Occipital lobe (tissue), 3 donors: ENCODE measurements at places on chromosomes 13 and 19.

DNA sequence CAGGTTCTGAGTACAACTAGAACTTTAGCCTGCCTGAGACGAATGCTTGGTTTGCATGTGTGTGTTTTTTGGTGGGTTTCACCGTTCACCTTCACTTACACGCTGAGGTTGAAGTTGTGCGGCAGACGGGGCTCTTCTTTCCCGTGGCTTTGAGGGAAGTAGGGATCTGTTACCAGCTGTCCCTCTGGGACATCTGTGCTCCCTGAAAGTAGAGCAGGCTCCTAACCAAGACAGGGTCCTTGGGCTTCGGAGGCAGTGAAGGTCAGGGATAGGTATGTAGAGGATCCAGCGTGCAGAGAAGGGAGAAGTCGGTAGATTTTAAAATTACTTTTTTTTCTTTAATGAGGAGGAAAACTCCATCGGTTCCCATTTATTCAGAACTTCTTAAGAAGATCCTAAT, 48.7 kb downstream of the ZNF536 start:
- no peak for DNase-seq

GRCh38 chr19:31054430-31054829, 294.8 kb downstream of the TSHZ3 start:
- DNase-seq: no peak

GRCh38 chr13:72689181-72689696, 38.2 kb downstream of the MZT1 start:
- no peak for DNase-seq

DNA sequence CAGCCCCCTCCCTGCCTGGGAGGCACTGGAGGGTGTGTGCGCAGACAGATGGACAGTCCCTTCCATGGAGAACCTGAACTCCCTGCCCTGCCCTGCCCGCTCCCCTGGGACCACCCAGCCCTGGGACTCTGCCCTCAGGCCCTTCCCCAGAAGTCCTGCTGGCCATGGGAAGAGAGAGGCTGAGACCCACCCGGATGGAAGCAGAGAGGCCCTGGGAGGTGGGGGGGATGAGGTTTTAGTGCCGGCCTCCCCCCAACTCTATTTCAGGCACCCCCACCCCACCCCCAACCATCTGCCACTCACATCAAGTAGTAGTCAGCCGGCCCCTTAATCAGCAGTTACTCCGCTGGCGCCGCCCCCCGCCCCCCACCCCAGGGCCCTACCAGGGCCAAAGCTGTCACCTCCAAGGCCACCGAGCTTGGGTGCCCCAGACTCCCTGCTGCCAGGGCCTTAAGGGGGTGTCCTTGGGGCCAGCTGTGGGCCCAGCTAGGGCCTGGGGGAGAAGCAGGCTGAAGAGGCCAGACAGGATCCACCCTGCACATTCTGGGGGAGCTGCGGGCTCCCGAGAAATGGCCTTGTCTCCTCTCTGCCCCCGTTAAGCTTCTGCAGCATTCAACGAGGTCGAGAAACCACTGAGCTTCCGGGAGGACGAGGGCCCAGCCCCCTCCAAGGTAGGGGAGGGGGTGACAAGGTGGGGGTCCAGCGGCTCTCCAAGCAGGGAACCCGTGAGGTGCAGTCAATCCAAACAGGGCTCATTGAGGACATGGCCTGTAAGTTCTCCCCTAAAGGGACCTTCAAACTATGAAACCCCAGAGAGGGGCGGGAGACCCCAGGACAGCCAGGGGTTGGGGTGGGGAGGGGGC, 17.4 kb downstream of the NMRK2 start:
- DNase-seq: no peak

DNA sequence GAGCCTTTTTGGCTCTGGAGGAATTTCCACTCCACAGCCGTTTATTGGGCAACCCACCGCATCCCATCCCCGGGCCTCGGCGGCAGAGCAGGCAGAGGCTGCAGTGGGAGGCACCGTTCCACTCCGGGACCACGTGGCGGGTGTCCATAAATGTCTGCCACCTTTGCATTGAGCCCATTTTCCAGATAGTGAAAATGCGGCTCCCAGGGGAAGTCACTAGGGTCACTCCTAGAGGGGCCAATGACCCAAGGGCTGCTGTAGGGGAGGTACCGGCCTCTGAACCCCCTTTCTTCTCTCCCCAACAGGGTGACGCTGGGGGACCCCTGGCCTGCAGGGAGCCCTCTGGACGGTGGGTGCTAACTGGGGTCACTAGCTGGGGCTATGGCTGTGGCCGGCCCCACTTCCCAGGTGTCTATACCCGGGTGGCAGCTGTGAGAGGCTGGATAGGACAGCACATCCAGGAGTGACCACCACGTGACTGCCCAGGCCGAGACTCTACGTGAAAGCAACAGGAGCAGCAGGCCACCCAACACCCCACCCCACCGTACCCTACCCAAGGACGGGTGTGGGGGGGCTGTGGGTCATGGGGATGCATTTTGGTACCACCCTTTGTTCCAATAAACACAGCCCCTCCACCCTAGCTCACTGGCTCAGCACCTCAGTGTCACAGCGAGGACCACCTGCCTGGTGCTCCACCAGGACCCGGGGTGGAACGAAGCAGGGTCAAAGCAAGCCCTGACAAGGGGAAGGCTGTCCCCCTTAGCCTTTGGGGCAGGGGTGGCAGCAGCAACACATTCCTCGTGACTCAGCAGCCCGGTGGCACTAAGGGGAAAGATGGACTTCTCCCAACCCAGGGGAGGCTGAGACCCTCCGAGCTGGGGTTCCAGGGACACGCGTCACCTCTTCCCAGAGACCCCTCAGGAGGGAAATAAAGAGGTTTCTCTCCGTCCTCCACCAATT, 1.5 kb downstream of the TIMM13 start:
- no peak for DNase-seq

- DNase-seq: no peak
Observed at GRCh38 chr19:42531313-42531712, 3.0 kb upstream of the CEACAM1 start.

DNA sequence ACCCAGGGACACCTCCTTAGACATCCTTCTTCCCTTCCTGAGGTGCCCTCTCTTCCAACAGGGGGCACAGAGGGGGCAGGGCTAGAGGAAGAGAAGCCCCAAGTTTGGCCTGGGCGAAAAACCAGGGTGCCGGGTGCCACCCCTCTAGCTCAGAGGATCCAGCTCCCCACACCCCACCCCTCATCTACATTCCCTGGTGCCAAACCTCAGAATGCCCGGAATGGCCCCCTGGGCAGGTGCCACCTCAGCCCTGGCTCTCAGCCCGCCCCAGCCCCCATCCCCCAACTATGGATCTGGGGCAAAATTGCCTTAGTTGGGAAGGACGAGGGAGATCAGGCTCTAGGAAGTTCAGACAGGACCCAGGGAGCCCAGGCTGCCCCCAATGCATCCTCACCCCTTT, 2.0 kb downstream of the CNN1 start:
- DNase-seq: no peak

DNA sequence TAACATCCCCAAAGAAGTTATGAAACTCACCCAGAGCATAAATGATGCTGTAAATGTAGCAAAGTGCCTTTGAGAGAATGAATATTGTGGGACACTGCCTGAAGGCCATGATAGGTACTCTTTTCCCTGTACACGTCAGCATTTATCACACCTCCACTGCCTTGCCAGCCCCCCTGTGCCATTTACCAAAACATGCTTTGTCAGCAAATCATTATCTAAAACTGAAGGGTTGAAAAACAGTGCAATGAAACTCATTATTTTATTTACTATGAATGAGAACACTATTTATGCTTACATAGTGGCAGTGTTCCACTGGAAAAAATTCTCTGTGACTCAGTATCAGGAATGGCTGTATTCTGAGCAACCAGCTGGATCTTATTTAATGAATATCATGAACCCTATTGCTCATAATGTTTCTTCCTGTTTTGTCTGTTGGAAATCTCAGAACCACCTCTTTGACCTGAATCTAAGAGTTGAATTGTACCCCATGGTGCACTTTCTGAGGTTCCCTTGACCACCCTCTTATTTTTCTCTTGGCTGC, 564.1 kb downstream of the DCT start:
- no peak for DNase-seq

GRCh38 chr19:52086481-52086880, 9.1 kb downstream of the ZNF841 start:
- no peak for DNase-seq

GRCh38 chr19:46978171-46978869, 41.3 kb upstream of the NPAS1 start:
- no peak for DNase-seq

DNA sequence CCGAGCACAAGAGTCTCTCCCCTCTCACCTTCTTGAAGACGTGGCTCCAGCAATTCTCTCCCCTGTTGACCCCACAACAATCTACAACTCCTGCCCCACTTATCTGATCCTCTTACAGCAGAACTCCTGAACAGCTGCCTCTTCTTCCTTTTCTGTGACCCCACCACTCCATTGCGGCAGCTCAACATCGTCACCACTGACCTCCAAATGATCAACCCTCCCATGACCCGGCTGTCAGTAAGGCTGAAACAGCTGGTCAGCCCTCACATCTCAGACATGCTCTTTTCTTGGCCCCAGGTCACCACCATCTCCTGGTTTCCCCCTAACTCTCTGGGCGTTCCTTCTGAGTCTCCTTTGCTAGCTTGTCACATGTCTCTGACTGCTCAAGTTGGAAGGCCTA, 1.8 kb downstream of the EXOSC5 start:
- no peak for DNase-seq

GRCh38 chr13:100537486-100537885, 51.1 kb downstream of the GGACT start:
- no peak for DNase-seq

DNA sequence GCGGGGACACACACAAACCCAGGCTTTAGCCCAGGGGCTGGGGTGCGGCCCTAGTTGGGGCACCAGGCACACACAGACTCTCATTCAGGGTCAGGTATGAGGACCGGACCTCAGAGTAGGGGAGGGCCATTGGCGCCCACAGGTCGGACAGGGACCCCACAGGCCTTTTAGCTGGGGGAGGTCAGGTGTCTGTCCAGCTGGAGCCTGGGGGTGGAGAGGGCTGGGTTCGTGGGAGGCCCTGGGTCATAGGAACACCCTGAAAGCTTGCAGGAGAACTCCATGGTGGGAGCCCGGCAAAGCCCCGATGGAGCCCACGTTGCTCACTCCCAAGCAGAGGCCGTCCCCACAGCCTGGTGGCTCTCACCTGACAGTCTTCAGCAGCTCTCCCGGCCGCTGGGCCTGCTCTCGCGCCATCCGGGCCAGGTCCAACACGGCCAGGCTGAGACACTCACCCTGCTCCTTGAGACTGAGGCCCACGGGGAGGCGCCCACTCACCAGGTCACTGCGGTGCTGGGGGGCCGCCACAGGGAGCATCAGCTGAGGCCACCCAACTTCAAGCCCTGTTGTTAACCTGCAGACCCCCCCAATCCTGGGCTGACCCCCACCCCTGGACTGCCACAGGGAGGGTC, 5.0 kb downstream of the JAK3 start:
- no peak for DNase-seq

- DNase-seq: no peak
Observed at GRCh38 chr19:45468159-45468651, 409 bp downstream of the FOSB start.

DNA sequence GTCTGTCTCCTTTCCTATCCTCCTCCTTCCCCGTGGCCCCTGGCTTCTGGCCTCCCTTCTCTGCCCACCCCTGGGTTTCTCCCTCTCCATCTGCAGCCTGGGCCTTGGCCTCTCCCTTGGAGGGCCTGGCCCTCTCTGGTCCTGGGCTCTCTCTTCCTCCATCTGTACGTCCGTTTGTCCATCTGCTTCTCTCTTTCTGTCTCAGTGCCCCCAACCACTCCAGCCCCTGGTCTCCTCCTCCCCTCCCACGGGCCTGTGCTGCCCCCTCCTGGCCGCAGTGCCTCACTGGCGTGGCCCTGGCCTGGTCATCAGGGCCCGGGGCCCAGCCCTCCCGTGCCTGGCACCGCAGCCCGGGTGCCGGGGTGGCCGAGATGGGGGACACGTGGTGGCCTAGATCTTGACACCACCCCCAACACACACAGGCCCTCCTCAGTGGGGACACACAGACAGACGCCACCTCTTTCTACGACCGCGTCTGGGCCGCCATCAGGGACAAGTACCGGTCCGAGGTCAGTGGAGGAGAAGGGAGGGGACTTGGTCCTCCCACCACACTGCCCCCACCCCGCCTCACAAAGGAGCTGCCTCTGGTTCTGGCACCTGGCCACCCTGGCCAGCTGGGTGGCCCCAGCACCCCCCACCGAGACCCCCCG, 11.3 kb downstream of the PRKCSH start:
- DNase-seq: peak; percentile 48

- DNase-seq: no peak
Observed at GRCh38 chr13:104701591-104701990, 1635.4 kb upstream of the SLC10A2 start.

GRCh38 chr13:29513002-29513980, 82.2 kb downstream of the SLC7A1 start:
- peak; percentile 8 for DNase-seq

DNA sequence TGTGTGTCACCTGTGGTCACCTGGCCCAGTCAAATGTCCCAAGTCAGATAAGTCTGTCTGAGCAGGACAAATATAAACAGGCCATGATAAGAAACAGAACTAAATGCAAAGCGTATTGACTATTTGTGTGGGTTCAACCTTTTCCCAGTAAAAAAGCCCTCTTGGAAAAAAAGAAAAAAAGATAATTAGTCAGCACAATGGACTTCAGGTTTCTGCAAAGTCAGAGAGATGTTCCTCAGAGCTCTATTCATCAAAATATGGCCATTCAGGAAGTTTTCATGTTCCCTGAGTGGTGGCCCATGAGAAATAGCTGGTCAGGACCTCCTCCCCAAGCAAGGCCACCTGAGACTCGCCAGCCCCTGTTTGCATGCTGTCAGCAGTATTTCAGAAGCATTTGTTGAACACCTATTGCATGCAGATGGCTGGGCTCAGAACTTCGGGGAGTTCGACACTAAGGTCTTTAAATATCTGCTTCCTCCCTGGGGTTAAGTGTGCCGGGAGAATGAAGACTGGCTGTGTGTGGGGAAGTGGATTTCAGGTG, 2.7 kb downstream of the FFAR3 start:
- no peak for DNase-seq

GRCh38 chr19:53037101-53038097, 7.1 kb upstream of the ERVV-2 start:
- no peak for DNase-seq

GRCh38 chr13:85896516-85897450, 97.6 kb upstream of the SLITRK6 start:
- DNase-seq: no peak

DNA sequence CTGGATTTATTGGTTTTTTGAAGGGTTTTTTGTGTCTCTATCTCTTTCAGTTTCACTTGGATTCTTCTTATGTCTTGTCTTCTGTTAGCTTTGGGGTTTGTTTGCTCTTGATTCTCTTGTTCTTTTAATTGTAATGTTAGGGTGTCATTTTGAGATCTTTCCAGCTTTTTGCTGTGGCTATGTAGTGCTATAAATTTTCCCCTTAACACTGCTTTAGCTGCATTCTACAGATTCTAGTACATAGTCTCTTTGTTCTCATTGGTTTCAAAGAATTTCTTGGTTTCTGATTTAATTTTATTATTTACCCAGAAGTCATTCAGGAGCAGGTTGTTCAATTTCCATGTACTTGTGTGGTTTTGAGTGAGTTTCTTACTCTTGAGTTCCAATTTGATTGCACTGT, 24.6 kb downstream of the ZNF430 start:
- no peak for DNase-seq
